Activated naive CD8-positive, alpha-beta T cell treated with anti-CD3 and anti-CD28 coated beads, Interleukin-2, amount 10 ng/mL, durations not matched to agents 7 days and 5 days (primary cell): ENCODE measurements at places on chromosomes 1 and 21. TPM values are rescaled to one million over a fixed set of nuclear protein-coding genes. Genes with fewer than 3 reads are reported as not detected.

The SIM2 gene
- not detected for total RNA-seq

DNA sequence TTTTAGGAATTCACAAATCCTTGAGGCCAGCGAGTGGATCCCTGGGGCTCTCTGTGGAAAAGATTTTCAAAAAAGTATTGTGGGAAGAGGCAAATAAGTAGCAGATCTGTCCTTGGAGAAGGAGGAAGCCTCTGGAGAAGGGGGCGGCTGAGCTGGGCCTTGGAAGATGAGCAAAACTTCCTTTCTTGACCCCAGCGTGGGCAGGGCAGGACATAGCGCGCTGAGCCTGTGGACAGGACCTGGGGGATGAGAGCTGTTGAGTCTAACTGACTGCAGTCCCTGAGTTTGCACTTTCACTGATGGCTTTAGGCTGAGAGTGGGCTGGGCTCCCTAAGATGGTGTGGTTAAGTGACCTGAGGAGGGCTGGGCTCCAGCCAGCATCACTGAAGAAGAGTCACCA is 170.2 kb upstream of the GALNT2 start:
- no peak for DNase-seq

- DNase-seq = no peak
These were observed 44.0 kb upstream of the LMO4 start for GRCh38 chr1:87284456-87285240.

- no peak for DNase-seq
These were observed 61.4 kb downstream of the OLFML2B start for GRCh38 chr1:161962091-161962887.

The UTS2 gene
- 2.0 TPM for total RNA-seq

The C1orf210 gene
- total RNA-seq = not detected

The GPR25 gene
- 0.75 TPM for total RNA-seq

DNA sequence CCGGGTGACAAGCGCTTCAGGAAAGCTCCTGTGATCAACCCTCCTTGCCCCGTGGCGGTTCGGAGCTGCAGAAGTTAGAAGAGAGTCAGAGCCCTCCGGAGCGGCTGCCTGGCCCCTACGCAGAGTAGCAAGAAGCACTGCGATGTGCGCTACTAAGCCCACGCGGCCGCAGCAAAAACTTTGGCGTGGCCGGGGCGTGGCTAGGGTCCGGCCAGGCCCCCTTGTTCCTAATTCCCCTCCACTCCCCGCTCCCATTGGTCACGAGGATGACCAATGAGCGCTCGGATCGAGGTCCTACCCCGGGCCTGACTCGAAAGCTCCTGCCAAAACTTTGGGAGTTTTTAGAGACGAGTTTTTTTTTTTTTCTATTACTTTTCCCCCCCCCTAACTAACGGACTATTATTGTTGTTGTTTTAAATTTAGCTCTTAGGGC is at the start of gene HLX:
Gene HLX (plus strand): TSS at position 368 of the 433 bp plus-strand sequence. CDS start 415 bp downstream, outside the sequence.
- no peak for DNase-seq

DNA sequence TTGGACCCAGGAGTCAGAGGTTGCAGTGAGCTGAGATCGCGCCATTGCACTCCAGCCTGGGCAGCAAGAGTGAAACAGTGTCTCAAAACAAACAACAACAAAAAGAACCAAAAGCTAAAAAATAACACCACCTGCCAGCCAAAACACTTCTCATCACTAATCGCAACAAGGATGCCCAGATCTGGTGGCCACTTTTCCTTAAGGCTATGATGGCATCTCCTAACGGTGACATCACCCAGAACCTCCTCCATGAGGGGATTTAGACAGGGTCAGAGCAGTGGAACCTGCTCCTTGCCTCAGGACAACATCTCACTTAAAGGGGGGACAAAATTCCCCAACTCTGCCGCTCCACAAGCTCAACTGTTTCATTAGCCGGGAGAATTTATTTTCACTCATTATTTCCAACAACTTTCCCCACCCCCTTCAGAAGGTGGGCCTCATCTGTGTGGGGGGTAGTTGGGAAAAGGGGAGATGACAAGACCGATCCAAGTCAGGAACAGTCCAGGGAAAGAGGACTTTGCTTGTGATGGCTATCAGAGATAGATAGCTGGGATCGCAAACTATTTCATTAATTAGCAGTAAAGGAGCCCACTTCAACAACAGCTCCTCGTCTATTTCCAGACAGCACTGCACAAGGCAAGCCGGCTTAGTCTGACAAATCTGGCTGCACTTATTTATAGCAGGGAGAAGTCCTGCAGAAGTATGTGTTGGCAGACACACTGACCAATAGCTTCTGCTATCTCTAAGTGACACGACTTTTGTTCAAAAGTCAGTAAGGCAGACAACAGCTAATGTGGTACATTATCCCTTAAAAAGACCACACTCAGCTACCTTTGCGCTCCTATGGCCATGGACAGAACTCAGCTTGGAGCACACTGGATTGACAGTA is 2.6 kb downstream of the PABPC4 start:
- no peak for DNase-seq

The ATP1A4 gene
- total RNA-seq = not detected

GRCh38 chr1:69294171-69294570 is 273.6 kb upstream of the LRRC7 start:
- DNase-seq = no peak

The ATG4C gene
- 12.9 TPM for total RNA-seq

The CHIT1 gene
- 1.0 TPM for total RNA-seq

The NKAIN1 gene
- 0.57 TPM for total RNA-seq

The TBX19 gene
- total RNA-seq = 2.6 TPM

DNA sequence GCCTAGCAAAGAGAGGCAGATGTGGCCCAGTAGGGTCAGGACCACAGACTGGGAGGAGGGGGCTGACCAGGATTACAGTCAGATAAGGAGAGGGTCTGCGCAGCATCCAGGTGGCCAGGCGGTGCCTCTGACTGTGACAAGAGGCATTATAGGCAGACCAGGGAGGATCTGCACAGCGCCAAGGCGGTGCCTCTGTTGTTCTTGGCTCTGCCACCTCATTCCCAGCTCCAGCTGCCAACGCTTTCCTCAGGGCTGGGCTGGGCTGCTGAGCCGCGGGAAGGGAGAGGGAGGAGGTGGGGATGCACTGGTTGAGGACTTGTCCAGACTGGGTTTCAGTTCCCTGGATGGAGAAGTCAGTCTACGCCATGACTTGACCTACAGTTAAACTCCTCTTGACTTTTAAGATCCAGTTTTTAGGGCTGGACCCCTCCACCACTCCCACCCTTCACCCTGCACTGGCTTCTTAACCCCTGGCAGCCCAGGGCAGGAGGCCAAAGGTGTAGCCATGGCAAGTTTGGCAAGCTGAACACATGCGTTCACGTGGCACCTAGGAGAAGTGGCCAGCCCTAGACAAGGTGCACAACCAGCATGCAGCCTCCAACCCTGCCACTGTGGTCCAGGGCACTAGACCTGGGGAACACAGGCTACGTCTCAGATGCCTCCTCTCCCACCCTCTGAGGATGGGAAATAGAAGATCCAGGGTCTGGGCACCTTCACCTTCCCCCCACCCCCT is 4.5 kb upstream of the CRABP2 start:
- no peak for DNase-seq

GRCh38 chr1:23796466-23797271 is 3.9 kb downstream of the GALE start:
- no peak for DNase-seq

DNA sequence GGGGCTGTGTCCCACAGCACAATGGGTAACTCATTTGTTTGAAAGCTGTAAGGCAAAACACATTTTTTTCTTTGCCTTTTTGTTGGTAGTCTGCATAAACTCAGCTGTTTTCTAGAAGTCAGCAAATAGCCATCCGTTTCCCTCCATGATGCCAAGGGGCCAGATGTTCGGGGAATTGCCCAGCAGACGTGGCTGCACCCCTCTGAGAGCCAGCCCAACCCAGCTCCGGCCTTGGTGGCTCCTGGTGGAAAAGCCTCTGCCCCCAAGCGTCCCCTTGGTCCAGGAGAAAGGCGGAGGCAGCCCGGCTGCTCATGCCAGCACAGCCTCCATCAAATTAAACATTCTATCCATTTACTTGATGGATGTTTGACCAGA is 58.4 kb upstream of the ADARB1 start:
- DNase-seq = peak; percentile 18

The RHEX gene
- total RNA-seq = not detected

The OLFML2B gene
- total RNA-seq = 0.82 TPM
